ENCODE measurements at places on chromosomes 3 and 15. TPM values are rescaled to one million over a fixed set of nuclear protein-coding genes. Genes with fewer than 3 reads are reported as not detected.

DLEC1 gene
- 1.9 TPM for total RNA-seq

B2M gene
- 6,333 TPM for total RNA-seq

CHDH gene
- total RNA-seq: 0.47 TPM

SPTSSB gene
- not detected for total RNA-seq

WDR72 gene
- total RNA-seq: not detected

UROC1 gene
- not detected for total RNA-seq
